ENCODE measurements at places on chromosomes 1 and 21.

DNA sequence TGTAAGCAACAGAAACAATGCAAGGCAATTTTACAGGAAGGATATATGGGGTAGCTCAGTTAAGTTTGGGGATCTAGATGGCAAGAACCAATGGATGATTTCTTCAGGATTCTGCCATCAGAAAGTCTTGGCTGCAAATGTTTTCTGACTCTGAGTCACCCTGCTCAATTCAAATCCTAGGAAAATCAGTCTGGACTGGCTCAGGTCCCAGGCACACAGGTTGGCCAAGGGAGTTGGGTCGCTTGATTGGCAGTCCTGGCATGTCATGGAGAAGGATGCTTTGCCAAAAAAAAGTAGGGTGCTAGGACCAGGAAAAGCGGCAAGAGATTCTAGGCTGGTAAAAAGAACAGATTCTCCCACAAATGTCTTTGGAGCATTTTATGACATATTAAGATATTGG is 28.9 kb upstream of the S1PR1 start:
- no peak for DNase-seq

GRCh38 chr1:26546375-26546774 is 16.8 kb downstream of the RPS6KA1 start:
- DNase-seq: no peak

- DNase-seq: no peak
These were observed 11.7 kb downstream of the RIMKLA start for GRCh38 chr1:42392255-42392654.

DNA sequence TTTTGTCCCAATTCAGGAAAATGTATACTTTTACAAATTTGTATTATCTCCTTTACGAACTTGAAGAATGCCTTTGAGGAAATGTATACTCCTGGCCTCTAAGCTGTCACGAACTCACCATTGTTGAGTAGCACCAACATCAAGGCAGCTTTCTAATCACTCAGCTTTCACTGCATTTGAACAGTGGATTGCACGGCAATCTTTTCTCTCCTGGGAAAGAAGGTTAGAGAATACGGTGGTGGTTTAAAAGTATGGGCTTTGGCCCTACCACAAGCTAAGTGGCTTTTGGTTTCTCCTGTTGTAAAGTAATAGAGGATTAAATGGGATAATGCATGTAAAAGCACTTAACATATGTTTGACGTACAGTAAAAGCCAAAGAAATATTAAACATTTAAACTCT is 57.8 kb downstream of the CNST start:
- DNase-seq: no peak

DNA sequence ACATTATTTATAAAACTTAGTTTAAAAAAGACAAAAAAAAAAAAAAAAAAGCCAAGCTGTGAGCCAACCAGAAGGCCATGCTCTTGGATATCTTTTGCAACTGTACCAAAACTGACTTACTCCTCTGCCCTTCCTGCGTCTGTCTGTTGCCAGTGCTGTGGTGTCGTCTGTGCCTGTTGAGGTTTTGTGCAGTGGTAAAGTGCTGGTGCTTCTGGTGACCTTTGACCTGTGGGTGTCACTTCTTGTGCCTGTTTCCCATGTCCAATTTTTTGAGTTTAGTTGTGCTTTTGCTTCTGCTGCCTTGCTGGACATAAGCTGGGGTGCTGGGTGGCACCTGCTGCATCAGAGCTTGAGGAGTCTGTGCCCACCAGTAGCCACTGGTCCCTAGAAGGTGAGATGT is 41.4 kb downstream of the RNF187 start:
- no peak for DNase-seq

DNA sequence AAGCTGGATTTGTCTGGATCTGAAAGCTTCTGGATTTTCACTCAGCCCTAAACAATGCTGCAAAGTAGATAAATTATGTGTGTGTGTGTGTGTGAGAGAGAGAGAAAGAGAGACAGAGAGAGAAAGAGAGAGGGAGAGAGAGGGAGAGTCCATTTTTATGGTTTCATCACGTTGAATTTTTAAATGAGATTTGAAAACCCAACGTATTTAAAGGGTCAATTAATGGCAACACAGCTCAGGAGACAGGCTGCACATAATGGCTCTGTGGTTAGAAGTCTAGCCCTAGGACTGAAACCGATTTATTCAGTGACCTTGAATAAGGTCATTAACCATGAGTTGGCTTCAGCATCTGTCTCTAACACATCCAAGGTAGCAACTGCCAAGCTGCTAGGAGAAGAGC is 35.3 kb upstream of the FMN2 start:
- peak; percentile 31 for DNase-seq

DNA sequence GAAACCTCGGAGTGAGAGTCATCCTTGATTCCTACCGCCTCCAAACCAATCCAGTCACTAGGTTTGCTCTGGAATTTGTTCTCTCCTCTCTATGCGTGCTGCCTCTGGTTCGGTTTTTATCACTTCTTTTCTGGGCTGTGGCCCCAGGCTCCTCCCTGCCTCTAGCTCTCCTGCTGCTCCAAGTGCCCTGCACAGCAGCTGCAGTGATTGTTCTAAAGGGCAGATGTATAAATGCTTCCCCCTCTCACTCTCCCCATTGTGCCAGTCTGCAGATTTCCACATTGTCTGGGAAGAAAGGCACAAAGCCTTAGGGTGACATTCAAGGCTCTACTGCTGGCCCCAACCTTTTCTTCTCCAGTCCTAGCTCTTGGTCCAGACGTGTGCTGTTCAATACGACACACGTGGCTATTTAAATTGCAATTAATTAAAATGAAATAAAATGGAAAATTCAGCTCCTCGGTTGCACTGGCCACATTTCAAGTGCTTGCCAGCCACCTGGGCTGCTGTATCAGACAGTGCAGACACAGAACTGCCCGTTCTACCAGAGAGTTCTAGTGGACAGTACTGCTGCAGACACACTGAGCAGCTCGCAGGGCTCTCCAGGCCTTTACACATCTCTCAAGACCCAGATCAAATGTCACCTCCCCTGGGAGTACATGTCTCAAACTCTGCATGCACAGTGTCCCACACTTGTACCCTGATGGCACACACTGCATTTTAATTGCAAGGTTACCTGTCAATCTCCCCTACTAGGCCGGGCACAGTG is 12.4 kb downstream of the TRIM62 start:
- DNase-seq: no peak

- no peak for DNase-seq
These were observed 23.6 kb downstream of the GNPAT start for GRCh38 chr1:231264642-231265041.

- DNase-seq: no peak
These were observed 33.9 kb upstream of the FAM78B start for GRCh38 chr1:166200743-166201142.

DNA sequence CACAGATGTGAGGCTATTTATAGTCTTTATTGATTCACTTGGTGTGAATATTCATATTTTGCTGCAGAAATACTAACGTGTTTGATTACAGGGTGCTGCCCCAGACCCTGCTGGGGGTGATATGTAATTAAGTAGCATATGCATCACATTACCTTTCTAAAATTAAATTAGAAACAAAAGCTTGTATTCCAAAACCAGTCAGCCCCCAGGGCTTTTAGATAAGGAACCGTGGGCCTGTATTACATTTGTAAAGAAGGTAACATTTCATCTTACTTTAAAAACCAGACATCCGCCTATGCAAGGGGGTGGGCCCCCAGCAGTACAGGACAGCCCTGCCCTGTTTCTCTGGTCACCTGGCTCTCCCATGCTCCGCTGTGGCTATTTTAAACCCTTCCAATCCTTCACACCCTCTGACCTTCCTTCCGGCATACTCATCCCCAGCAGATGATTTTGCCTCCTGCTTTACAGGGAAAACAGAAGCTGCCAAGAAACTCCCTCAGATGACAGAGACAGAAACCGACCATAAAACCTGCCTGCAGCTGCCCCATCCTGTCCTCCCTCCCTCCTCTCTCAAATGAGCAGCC is 22.0 kb upstream of the KCNC4 start:
- DNase-seq: no peak

- no peak for DNase-seq
These were observed 27.9 kb downstream of the SSBP3 start for GRCh38 chr1:54378157-54378873.

DNA sequence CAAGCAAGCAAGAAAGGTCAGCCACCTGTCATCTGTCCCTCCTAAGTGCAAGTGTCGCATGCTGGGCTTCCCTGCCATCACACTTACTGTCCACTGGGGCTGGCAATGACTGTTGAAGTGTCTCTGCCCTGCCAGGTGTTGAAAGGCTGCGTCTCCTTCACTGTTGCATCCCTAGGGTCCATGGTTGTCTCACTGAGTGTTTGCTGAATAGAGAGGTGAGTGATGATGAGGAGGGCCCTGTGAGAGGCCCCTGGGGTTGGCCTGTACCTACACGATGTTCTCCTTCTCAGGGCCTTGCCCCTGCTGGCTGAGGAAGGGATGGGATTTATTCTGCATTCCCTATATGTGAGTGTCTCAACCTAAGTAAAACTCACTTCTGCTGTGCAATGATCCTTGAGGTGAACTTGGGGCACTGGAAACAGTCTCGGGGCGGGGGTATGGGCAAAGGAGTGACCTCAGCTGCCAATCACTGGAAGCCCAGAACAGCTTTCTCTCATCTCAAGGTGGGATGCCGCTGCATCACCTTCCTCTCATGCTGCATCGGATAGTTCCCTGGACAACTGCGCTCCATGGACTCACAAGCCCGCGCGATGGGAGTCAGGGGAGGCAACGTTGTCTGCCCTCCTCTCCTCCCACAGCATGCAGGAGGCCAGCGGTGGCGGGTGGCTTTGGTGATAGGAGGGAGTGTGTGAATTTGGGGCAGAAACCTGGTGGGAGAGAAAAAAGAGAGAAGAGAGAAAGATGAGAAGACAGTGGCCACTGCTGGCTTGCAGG is 35.8 kb upstream of the SOX13 start:
- no peak for DNase-seq

DNA sequence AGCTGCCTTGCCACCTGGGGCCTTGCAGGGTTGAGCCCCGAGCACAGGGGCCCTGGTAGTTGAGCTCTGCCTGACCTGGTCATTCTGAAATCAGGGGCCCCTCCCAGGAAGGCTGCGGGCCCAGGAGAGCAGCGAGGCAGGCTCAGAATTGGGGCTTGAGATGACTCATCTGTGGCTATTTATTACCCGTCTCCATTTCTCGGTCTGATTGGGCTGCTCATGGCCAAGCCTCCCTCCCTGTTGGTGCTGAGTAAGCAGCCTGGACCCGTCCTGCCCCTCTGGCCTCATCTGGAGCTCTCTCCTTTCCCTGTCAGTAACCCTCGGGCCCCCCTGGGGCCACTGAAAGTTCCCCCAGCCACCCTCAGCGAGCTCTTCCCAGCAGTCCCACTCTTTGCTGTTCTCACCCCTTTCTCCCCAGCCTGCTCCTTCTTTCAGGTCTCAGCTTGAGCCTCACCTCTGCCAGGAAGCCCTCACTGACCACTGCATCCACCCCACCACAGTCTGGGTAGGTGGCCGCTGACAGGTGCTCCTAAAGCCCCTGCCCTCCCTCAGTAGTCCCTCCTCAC is 11.0 kb upstream of the TNFRSF8 start:
- no peak for DNase-seq

GRCh38 chr1:232267837-232268598 is 361.9 kb downstream of the SIPA1L2 start:
- no peak for DNase-seq

DNA sequence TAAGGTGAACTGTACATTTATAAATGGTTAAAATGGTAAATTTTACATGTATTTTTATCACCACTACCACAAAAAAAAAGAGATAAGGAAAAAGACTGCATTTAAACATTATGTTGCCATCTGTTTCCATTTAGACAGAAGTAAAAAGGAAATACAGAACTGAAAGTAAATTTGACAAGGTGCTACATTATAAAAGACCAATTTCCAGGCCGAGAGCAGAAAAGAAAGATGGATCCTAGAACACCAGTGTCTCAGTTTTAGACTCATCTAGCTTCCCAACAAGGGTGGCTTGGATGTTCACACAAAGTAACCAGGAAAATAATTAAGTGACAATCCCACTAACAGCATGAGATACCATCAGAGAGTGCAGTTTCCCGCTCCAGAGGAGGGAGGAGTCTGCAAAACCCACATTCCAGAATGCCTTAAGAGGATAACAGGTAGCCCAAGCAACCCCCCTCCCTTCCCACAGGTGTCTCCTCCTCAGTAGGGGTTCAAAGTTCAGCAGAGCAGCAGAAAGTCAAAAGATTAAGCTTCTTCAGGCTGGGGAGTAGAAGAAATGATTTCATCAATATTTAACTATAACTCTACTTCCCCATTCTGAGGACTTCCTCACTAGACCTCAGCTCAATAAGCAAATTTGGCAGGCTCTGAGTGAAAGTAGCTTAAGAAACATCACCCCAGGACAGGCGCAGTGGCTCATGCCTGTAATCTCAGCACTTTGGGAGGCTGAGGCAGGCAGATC is 11.8 kb downstream of the TPM3 start:
- DNase-seq: no peak

DNA sequence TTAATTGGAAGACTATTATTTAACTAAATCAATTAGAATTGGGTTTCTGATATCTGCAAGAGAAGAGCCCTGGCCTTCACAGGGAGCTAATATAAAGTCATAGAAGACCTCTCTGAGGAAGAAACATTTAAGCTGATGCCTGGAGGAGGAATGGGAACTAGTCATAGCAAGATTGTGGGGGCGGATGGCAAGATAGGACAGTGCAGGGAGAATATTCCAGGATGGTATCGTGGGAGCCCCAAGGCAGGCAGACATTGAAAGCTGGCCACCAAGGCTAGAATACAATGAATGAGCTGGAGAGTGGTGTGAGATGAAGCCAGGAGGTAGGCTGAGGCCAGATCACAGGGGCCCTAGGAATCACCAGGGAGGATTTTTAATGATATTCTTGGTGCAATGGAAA is 20.8 kb upstream of the MYSM1 start:
- no peak for DNase-seq

DNA sequence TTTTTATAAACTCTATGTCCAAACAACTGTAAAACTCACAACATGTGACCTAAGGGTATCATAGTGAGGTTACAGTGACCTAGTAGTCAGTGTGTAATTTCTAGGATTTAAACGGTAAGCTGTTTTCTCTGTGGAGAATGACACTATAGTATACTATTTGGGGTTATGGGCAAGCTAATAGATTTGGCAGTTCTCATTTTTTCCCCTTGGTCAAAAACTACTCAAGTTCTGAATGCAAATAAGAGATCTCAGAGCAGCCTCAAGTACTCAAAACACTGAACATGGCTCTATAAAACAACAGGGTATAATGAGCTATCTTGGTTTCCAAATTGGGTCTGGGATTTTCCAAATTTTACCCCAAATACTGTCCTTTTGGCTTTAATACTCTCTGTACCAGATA is 88.5 kb upstream of the HMCN1 start:
- DNase-seq: no peak
